ENCODE measurements at places on chromosomes 5 and 9. TPM values are rescaled to one million over a fixed set of nuclear protein-coding genes. Genes with fewer than 3 reads are reported as not detected.

ADAMTS2 gene
- total RNA-seq = 10.5 TPM

EQTN gene
- 1.4 TPM for total RNA-seq

SLIT3 gene
- total RNA-seq = 65.1 TPM

ESM1 gene
- total RNA-seq = 0.23 TPM

SNX24 gene
- total RNA-seq = 44.5 TPM

MUSK gene
- total RNA-seq = 0.32 TPM

BNC2 gene
- 45.1 TPM for total RNA-seq

IFNA21 gene
- total RNA-seq = not detected

DNA sequence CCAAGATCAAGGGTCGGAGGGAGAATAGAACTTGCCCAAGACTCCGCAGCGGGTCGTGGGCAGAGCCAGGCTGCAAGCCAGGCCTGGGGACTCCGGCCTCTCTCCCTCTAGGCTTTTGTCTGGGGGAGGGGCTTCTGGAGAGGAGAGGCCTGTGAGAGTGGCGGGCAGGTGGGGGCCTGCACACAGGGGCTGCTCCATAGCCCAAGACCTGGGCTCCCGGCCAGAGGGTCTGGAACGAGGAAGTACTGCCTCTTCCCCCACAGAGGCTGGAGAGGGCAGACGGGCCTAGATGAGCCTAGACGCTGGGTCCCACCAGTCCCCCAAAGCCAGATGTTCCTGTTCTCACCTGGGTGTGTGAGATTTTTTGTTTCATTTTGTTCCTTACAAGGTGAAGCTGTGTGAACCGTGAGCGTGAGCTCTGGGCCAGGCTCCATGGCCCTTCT, 5.2 kb upstream of the ST6GALNAC6 start:
- peak; percentile 67 for DNase-seq
- H3K27ac ChIP-seq = peak overlapping the region; percentile 95
- peak overlapping the region; percentile 44 for H3K4me3 ChIP-seq
- H3K4me1 ChIP-seq = peaks cover 31% of the 10 kb centered on the region

- H3K4me3 ChIP-seq = no peak overlapping the region
- peaks cover 15% of the 10 kb centered on the region for H3K27me3 ChIP-seq
- peaks cover 3% of the 10 kb centered on the region for H3K4me1 ChIP-seq
- no peaks in the 10 kb centered on the region for H3K36me3 ChIP-seq
Measured at GRCh38 chr5:172527559-172527958, 73.2 kb upstream of the SH3PXD2B start.

GRCh38 chr9:127651697-127652610, 39.9 kb downstream of the STXBP1 start:
- H3K27me3 ChIP-seq = no peaks in the 10 kb centered on the region
- H3K4me3 ChIP-seq = no peak overlapping the region
- no peak for DNase-seq
- peaks cover 19% of the 10 kb centered on the region for H3K36me3 ChIP-seq
- H3K4me1 ChIP-seq = peaks cover 12% of the 10 kb centered on the region

GRCh38 chr5:174625591-174626350, 98.6 kb upstream of the MSX2 start:
- no peak for DNase-seq
- H3K4me3 ChIP-seq = no peak overlapping the region
- peaks cover 45% of the 10 kb centered on the region for H3K4me1 ChIP-seq
- H3K27me3 ChIP-seq = no peaks in the 10 kb centered on the region
- no peaks in the 10 kb centered on the region for H3K36me3 ChIP-seq
- H3K27ac ChIP-seq = peak overlapping the region; percentile 95

DNA sequence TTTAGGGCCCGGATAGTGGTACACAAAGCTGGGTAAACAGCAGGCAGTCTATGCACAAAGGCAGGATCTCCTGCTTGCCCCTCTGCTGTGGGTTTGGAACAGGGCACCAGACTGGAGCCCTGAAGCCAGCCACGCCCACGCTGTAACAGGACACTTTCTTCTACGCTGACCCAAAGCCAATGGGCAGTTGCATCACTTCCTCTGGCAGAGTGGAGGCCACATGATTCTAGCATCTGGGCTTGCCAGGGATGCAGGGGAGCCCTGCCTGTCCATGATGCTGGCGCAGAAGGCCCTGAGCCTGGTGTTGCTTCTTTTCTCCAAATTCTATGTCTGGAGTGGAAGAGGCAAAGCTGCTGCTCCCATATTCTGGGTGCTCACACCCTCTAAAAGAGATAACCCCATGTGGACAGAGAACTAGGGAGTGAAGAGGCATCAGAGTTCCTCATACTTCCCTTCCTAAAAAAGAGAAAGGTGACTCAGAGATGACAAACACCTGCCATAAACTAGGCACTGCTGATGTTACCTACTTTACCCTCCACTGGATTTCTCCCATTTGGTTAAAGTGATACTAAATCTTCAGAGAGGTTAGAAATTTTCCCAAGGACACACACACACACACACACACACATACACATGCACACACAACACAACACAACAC, 260.3 kb upstream of the KLF4 start:
- H3K36me3 ChIP-seq = no peaks in the 10 kb centered on the region
- no peaks in the 10 kb centered on the region for H3K27me3 ChIP-seq
- no peak overlapping the region for H3K4me3 ChIP-seq
- DNase-seq = no peak
- H3K4me1 ChIP-seq = no peaks in the 10 kb centered on the region

GRCh38 chr5:147483961-147484707, 25.7 kb downstream of the DPYSL3 start:
- no peaks in the 10 kb centered on the region for H3K27me3 ChIP-seq
- H3K27ac ChIP-seq = peak overlapping the region; percentile 86
- H3K4me3 ChIP-seq = no peak overlapping the region
- peak; percentile 49 for DNase-seq
- H3K4me1 ChIP-seq = peaks cover 50% of the 10 kb centered on the region

- H3K4me1 ChIP-seq = peaks cover 4% of the 10 kb centered on the region
- no peak for DNase-seq
- H3K4me3 ChIP-seq = no peak overlapping the region
- H3K27ac ChIP-seq = no peak overlapping the region
Measured at GRCh38 chr5:10315824-10316509, 8.3 kb upstream of the CMBL start.

DNA sequence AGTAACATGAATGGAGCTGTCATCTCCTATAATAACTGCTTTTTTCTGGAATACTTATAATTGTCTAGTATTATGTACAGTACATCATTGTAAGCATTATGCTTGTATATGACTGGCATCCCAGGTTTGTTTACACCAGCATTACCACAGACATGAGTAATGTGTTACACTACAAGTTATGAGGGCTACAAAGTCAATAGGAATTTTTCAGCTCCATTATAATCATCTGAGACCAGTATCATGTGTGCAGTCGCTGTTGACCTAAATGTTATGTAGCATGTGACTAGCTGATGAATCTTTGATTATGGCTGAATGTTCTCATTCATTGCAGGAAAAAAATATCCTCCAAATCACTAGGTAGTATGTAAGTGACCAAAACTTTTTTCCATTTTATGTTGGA, 2.2 kb downstream of the ZCCHC9 start:
- peak overlapping the region; percentile 16 for H3K4me3 ChIP-seq
- peaks cover 6% of the 10 kb centered on the region for H3K36me3 ChIP-seq
- no peak overlapping the region for H3K27ac ChIP-seq
